ENCODE measurements at places on chromosomes 16 and 17.

DNA sequence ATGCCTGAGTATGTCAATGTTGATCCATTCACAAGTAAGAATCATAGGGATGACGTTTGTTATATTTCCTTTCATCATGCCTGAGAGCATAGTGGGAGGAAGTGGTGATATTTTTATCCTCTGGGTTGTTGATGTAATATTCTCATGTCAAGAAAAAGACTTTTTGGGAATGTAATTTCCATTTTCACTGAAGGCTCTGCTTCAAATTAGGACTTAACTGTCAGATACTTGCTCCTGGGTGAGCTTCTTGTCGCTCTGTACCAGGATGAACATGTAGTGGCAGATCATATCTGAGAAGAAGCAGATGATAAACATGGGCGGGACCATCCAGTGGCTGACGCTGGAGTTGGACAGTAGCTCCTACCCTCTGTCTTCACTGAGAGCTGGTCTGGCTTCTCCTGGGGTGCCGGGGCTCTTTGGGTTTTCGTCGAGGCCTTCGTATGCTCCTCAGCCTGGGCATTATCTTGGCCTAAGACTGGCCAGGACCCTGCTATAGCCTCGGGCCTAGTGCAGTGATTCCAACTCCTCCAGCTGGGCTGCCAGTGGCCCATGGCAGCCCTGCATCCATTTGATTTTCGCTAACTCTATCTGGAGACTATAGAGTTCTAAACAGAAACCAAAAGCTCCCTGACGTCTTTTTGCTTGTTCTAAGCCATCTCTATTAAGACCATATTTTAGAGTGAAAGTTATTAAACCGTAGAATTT, 19.7 kb downstream of the CYB5B start:
- no peak for DNase-seq

DNA sequence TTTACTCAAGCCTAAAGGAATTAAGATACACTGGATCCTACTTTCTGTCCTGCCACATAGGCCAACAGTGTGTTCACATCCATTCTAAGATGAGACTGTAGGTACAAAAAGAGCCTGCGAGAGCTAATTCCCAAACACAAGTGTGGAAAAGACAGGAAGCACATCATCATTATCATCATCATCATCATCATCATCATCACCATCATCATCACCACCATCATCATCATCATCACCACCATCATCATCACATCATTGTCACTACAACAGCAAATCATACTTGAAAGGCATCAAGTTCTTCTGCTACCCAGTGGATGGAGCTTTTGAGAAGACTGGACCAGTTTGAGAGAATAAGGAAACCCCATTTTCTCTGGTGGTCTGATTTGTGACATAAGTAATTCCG, 268.1 kb downstream of the HS3ST3A1 start:
- DNase-seq: no peak

DNA sequence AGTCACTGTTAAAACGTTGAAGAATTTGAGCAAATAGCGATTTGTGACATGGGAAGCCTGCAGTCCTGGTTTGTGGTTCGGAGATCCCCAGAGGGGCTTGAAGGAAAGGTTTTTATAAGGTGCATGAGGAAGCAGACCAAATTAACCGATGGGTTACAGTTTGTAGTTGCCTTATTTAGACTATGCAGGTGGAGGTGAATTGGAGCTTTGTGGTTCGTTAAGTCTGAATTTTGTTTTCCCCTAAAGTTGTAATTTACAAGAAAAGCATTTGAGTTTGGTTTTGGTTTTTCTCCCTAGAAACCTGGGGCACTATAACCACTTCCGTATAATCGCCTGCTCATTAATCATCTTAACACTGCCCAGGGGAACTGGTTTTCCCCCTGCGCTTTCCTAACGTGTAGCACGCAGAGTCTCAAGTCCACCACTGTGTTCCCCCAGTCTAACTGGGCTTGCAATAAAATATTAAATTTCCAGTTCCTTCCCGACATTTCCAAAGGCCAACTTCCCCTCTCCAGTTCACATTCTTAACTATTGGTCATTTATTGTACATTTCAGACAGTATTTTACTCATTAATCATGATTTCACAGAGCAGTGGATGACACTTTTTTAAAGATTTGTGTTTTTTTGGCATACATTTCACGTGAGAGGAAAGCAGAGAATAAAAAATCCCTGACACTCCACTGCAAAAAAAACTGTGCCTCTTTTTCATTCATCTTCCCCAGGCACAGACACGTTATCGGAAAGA, 932 bp downstream of the ZNF267 start:
- no peak for DNase-seq

DNA sequence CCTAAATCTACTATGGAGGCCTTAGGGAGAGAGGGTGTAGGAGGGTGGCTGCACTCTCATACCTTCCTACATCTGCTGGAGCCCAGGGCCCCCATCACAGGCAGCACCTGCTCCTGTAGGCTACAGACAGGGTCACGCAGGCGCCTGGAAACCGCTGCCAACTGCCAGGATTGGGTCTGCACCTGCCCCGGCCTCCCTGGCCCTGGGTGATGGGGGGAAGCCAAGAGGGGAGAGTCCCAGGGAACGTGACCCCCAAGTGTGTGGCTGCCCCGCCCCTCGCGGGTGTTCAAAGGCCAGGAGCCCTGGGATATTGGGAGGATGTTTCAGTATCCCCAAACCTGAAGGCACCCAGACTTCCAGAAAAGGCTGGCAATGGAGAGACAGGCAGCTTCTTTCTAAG, 5.6 kb upstream of the TEX19 start:
- no peak for DNase-seq

- DNase-seq: no peak
These were observed 32.3 kb upstream of the ANKRD40CL start for GRCh38 chr17:50799582-50799981.

- no peak for DNase-seq
These were observed 1007.5 kb upstream of the EEF2KMT start for GRCh38 chr16:6105115-6105514.

- no peak for DNase-seq
These were observed 29.3 kb downstream of the SREBF1 start for GRCh38 chr17:17807440-17807839.

- no peak for DNase-seq
These were observed 28.7 kb downstream of the CHD9NB start for GRCh38 chr16:53024045-53024444.

GRCh38 chr17:48456589-48456988, 26.6 kb upstream of the SKAP1 start:
- no peak for DNase-seq

Data from NCI-H524 (cell line).